ENCODE measurements at places on chromosomes 1 and 21.

DNA sequence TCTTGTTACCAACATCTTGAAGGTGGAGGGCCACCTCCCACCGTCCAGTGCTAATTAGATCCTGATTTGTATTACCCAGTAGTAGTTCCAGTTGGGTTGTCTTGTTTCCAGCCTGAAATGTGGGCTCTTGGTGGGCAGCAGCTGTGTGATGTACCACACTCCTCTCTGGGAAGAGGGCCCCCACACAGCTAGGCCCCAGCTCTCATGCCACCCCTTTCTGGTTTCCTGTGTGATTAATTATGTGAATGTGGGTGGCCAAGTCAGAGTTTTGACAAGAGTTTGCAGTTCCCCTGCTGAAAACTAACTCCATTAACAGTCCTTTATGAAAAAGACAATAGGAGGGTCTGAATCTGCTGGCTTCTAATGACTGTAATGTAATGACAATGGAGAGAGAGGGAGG is 3.8 kb downstream of the HMGB4 start:
- no peak for DNase-seq

DNA sequence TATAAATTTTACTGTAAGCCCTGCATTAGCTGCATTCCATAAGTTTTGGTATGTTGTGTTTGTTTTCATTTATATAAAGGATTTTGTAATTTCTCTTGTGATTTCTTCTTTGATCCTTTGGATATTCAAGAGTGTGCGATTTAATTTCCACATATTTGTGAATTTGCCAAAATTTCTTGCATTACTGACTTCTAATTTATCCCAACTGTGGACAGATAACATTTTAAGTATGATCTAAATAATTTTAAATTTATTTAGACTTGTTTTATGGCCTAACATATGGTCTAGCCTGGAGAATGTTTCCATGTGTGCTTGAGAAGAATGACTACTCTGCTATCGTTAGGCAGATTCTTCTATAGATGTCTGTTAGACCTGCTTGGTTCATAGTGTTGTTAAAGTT is 23.2 kb downstream of the RPE65 start:
- DNase-seq = no peak

DNA sequence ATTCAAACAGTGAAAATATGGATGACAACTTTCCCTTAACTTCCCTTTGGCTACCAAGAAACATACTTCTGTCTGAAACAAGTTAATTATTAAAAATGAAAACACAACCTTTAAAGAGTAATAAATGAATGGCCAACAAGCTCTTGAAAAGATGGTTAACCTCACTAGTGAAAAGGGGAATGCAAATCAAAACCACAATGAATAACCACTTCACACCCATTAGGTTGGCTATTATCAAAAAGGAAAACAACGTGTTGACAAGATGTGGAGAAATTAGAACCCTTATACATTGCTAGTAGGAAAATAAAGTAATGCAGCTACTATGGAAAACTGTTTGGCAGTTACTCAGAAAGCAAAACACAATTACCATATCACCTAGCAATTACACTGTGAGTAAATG is 14.1 kb downstream of the COP1 start:
- no peak for DNase-seq

- DNase-seq = no peak
These were observed 57.3 kb downstream of the PKN2 start for GRCh38 chr1:88741413-88741812.

GRCh38 chr1:36771660-36772284 is 262.5 kb downstream of the GRIK3 start:
- no peak for DNase-seq

DNA sequence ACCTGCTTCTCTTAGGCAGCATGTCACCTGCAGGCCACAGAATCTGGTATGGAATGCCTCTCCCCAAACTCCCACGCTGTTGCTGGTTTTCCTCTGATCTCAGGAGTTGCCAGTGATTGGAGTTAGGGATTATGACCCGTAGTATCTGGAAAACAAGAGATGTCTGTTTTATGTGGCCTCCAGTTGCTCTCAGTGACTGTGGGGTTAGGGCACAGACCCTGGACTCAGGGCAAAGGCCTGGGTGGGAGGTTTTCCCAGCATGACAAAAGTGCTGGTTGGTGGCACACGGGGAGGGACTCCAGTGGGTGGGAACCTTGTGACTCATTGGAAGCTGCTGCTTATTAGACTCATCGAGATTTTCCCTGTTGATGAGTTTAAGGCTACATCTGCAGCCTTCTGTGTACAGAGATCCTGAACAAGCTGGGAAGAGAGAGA is at the start of gene NR1I3:
Gene NR1I3 (minus strand): TSS at position 165 of the 435 bp plus-strand sequence. CDS start 1,638 bp downstream, outside the sequence.
- DNase-seq = no peak

DNA sequence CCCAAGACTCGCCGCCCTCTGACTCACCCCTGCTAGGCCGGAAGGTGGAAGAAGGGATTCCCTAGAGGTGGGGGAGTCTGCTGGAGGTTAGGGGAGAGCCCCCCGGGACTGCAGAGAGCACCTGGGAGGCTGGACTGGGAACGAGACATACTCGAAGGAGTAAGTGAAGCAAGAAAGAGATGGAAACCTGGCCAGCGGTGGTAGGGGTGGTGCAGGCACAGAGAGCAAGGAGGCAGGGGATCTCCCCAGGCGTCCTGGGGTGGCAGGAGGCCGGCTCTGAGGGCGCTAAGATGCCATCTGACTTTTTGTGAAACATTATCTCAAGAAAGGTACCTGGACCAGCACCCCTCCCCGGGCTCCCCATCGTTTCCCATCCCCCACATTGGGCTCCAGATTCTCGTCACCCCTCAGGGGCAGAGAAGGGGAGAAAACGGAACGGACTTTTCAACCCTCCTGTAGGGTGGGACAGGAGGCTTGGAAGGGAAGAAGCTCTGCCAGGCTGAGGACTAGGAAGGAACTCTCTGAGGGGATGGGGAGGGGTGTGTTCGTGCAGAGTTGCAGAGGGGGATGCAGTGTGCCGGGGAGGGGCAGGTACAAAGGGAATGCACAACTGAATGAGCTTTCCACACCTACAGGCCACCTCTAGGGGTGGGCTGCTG is 708 bp downstream of the CHRNB2 start:
- no peak for DNase-seq

DNA sequence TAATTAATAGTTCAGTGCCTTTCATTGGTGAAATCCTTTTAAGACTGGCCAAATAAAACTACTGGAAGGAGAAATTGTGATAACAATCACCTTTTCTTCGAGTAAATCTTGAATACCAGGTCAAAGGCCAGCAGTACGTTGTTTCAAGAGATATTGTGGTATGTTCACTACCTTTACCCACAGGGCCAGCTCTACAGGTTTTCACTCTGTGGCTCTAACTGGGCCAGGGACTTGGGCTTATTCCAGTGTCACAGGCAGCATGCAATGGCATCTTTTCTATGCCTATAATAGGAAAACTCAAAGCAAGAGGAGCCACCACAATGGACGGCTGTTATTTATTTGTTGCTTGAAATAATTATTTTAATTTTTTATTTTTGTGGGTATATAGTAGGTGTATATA is 26.8 kb upstream of the LRIF1 start:
- no peak for DNase-seq

- DNase-seq = no peak
These were observed 1.3 kb downstream of the GPR3 start for GRCh38 chr1:27393641-27394281.

DNA sequence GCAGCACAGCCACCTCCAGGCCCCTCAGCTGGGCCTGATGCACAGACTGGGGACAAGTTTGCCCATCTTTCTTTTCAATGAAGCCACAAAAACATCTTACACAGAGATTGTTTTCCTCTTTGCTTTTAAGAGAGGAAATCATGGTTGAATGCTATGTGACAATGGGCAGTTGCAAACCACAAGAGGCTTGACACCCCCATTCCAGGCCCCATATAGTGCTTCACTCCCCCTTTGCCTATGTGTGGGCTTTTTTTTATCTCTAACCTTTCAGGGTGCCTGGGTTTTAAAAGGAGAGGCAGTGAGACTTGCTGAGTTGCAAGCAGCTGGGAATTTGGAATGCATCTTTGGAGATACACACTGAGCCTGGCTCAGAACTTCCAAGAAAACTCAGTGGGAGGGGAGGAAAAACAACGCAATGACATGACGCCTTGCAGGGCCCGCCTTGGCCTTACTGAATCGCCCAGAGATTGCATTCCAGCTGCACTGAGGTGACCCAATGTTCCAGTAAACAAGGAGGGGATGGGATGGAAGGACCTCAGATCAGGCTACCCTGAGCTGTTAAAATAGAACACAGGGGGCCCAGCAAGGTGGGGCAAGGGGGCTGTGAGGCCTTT is 145.2 kb upstream of the ZNF648 start:
- no peak for DNase-seq

DNA sequence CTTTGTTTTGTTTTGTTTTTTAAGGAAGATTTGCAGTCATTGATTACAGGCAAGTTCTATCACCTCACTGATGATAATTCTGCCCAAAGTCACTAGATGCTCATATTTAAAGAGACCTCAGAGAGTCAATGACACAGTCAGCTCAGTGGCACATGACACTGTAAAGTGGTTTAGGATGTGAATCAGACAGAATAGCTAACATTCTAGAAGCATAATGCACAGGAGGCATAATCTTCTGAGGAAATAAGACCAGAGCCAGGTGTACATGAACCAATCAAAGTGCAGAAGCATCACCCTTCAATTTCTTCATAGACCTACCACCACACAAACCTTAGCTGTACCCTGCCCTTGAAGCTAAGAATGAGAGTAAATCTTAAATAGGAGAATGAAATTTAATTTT is 268.5 kb downstream of the BRINP2 start:
- no peak for DNase-seq

GRCh38 chr1:14755518-14756252 is 157.2 kb downstream of the KAZN start:
- no peak for DNase-seq

DNA sequence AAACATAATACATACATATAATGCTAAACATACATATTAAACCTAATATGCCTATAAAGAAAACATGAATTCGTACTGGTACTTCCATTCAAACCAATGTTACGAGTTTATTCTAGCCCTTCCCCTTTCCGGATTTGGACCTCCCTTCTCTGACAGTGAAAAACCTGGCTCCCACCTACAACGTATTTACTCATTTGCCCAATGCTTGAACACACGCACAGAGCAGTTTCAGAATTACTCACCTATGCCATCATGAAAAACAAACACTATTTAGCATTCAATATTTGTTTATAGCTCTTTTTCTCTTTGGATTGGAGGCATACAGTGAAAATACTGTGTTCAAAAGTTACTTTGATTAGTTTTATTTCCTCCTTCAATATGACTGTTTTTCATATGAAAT is 204.4 kb downstream of the LMX1A start:
- no peak for DNase-seq

DNA sequence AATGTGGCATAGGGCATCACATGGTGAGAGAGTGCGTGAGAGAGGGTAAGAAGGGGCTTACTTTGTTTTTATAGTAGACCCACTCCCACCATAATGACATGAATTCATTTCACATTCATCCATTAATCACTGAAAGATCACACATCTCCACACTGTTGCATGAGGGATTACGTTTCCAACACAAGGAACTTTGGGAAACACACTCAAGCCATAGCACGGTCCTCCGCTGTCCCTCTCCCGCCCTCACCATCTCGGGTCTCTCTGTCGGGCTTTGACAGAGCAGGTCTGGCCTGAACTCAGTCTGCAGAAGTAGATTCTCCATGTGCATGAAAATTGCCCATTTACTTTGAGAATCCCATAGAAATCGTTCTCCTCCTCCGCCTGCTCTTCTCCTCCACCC is 312.2 kb downstream of the MATN1 start:
- no peak for DNase-seq

DNA sequence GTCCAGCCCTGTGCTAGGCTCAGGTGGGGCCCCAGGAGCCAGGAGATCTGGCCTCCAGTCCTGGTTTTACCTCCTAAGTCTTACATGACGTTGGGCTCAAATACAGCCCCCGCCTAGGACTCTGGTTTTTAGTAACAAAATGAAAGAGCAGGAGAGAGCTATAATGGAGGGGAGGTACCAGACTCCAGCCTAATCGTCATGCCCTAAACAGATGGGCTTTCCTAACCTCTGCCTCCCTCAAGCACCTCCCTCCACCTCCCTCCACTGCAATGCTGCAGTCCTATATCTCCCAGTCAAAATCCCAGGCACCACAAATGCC is 28.6 kb downstream of the TTC39A start:
- no peak for DNase-seq

GRCh38 chr1:184865831-184866230 is 108.5 kb downstream of the NIBAN1 start:
- no peak for DNase-seq

- DNase-seq = no peak
These were observed 37.5 kb upstream of the SLAMF9 start for GRCh38 chr1:159991513-159991912.

GRCh38 chr1:231827337-231828105 is 200.9 kb downstream of the DISC1 start:
- DNase-seq = no peak

DNA sequence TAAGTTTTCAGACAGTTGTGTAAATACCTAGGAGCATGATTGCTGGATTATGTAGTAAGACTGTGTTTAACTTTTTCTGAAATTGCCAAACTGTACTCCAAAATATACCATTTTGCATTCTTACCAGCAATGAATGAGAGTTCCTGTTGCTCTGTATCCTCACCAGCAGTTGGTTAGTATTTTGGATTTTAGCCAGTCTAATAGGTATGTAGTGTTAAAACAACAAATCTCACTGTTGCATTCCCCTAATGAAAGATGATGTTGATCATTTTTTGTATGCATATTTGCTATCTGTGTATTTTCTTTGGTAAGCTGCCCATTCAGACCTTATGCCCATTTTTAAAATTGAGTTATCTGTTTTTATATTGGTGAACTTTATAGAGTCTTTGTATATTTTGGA is 89.9 kb downstream of the RASAL2 start:
- no peak for DNase-seq

DNA sequence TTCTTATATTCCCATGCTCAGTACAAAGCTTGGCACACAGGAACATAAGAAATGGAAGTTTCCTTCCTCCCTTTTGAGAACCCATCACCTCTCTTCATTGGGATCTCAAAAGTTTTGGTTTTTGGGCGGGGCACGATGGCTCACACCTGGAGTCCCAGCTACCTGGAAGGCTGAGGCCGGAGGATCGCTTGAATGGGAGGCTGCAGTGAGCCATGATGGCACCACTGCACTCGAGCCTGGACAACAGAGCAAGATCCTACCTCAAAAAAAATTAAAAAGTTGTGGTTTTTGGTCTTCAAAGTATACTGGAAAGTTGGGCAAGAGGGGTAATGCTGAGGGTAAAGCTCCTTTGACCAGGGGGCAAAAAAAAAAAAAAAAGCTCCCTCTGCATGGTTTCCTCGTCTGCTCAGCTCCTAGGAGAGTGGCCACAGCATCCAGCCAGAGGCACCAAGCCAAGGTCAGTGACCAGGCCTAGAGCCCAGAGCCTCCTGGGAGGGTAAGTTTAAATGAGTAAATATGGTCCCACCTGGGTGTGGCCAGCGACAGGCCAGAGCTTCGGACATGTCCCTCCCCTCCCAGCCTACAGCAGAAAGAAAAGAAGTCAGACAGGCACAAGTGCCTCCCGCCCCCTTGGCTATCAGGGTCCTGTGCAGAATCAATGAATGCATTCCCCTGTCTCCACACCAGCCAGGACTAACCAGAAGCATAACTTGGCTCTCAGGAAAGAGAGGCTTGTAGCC is 5.0 kb downstream of the MEF2D start:
- DNase-seq = no peak

All from GM19239 (cell line).